ENCODE measurements at places on chromosomes 16 and 17.

- no peak for DNase-seq
Measured at GRCh38 chr16:28504707-28505404, 1.8 kb downstream of the IL27 start.

DNA sequence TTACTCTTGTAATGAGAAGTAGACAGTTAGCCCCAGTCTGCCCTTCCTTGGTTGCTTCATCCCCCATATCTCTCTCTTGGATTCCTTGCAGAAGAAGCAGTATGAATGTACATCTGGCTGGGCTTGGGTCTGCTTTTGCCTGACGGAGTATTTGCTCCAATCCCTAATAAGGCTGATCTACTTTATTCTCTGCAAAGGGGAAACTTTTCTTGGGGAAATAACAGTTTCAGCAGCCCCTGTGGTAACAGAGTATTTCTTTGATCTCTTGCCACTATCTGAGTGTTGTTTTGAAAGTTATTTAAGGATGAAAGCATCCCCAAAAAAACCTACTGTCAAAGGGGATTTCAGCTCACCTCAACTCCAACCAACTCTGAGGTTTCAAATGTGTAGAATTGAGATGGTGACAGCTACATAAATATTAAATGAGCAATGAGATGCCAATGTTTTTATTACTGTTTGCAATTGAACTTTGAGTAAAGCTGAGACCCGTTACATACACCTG is 168.9 kb upstream of the NOG start:
- no peak for DNase-seq

DNA sequence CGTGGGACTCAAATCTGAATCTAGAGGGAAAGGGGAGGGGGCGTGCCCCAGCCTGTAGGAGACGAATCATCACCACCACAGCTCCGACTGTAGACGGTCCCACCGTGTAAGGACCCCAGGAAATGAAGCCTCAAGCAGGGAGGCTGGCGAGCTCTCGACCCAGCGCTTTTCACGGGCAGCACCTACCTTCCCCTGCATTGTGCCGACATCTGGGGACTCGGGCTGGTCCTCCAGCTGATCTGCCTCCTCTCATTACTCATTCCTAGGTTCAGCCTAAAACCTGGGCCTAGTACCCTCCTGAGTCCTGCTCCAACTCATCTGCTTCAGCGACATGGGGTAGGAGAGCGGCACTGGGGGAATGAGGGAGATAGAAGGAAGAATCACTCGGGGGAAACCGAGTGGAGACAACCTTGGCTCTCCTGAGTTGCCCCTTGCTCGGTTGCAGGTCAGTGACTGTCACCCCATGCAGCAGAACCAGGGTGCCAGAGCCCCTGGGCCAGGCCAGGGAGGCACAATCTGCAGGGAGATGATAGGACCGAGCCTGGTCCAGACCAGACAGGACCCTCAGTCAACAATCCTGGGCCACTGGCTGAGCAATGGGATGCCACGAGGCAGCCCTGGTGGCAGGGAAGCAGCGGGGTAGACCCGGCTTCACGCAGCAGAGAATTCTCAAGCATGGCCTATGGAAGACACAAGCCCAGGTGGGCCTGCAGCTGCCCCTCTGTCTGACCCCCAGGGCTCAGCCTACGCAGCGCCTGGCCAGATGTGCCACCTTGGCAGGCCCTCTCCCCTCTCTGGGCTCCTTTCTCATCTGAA is 833 bp upstream of the BCAR1 start:
- DNase-seq: no peak

GRCh38 chr17:80389011-80389995 is 25.7 kb upstream of the ENDOV start:
- no peak for DNase-seq

GRCh38 chr16:24344784-24345183 is 88.6 kb downstream of the CACNG3 start:
- no peak for DNase-seq

DNA sequence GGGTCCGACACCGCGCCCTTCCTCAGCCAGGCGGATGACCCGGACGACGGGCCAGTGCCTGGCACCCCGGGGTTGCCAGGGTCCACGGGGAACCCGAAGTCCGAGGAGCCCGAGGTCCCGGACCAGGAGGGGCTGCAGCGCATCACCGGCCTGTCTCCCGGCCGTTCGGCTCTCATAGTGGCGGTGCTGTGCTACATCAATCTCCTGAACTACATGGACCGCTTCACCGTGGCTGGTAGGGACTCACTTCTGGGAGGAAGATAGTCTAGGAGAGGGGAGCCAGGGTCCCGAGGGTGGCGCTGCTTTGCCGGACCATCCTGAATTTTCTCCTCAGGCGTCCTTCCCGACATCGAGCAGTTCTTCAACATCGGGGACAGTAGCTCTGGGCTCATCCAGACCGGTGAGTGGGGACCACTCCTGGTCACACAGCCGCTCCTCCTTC is 601 bp downstream of the SPNS1 start:
- no peak for DNase-seq

GRCh38 chr16:21597561-21598030 is 1.8 kb upstream of the METTL9 start:
- DNase-seq: no peak

DNA sequence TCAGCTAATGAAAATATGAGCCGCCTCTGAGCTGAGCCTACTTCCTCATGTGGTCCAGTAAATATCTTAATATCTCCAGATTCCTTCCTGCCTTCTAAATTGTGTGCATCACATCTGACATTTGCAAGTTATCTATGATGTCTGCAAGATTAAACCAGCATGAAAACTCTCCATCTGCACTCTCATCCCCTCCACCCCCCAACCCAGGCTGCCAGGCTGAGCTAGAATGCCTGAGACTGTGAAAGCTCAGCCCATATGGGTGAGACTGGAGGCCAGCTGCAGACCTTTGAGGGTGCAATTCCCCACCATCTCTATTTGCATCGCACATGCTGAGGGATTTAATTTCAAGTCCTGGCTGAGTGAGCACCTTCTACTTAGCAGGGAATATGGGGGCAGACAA is 82.8 kb downstream of the ASIC2 start:
- DNase-seq: no peak

- DNase-seq: peak; percentile 78
Measured at GRCh38 chr16:85164838-85165516, 52.7 kb upstream of the CIBAR2 start.

DNA sequence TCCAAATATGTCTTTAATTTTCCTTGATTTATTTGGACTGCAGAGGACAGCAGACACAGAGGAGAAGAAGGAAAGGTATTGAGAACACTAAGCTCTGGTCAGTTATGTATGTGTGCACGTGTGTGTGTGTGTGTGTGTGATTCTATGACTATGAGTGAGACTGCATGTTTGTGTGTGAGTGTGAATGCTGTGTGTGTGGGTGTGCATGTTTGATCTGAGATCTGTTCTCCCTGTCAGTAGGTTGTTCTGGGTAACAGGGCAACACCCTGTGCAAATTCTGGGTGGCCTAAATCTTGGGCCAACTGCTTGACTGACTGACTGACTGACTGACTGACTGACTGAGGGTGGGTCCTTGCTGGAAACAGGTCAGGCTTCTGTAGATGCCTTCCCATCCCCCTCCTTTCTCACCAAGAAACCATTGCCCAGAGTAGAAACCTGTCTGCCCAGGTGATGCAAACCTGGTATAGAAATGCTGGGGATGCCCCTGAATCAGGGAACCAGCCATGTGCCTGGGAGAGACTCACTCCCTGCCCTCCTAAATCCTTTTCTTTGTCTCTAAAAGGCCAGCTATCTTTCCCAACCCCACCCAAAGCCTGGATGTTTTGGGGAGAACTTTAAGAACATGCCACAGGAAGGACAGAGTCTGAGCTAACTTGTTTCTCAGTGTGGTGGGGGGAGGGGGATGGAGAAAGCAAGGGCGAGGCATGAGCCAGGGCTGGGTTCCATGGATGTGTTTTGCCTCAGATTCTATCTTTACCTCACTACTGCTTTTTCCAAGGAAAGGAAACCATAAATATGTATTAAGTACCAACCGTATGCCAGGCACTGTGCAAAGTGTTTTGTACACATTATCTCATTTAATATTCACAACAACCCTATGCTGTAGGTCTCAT is 4.5 kb upstream of the NR1D1 start:
- no peak for DNase-seq

DNA sequence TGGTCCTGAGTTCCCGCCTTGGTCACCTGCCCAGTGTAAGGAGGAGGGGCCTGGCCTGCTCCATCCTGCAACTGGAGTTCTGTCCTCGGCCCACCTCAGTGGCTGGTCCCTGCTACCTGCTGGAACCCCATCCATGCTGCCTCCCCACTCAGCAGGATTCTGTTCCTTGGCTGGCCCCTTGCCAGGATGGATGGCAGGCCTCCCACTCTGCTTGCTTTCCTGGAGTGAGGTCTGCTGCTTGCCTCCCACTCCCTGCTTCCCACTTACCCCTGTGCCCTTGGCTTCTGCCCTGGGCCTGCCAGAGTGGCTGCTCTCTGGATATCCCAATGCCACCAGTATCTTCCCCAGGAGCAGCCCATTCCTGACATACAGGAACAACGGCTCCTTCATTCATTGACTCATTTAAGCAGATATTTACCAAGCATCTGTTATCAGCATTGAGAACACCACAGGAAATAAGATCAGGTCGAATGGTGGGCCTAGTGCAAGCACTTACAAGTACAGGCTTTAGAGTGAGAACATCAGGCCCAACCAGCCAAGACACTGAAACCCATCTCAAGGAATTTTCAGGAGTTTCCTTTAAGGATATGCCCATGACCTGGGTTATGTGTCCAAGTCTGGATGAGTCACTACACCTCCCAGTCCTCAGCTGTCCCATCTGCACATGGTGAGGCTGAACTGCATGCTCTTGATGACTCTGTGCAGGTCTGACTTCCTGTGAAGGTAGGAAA is 17.0 kb upstream of the RPRML start:
- DNase-seq: no peak

DNA sequence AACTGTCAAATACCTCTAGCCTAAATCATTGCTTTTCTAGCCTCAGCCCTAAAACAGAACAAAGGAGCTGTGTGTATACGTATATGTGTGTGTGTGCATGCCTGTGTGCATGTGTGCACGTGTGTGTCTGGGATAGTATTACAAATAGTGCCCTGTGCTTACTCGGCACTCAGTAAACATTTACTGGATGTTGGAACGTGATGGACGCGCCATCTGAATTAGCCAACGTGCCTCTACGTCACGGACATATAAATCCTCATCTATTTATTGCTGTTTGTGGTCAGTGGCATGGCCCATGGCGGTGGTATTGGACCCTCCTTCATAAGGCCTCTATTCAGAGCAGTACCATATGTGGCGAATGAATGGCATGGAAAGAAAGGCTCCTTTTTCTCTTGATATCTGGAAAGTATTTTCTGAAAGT is 37.5 kb downstream of the WWP2 start:
- no peak for DNase-seq

GRCh38 chr17:61325382-61326073 is 74.1 kb upstream of the TBX2 start:
- no peak for DNase-seq

- no peak for DNase-seq
Measured at GRCh38 chr17:70434536-70435490, 265.5 kb downstream of the KCNJ2 start.

GRCh38 chr16:3659251-3659650 is 4.8 kb downstream of the DNASE1 start:
- no peak for DNase-seq

DNA sequence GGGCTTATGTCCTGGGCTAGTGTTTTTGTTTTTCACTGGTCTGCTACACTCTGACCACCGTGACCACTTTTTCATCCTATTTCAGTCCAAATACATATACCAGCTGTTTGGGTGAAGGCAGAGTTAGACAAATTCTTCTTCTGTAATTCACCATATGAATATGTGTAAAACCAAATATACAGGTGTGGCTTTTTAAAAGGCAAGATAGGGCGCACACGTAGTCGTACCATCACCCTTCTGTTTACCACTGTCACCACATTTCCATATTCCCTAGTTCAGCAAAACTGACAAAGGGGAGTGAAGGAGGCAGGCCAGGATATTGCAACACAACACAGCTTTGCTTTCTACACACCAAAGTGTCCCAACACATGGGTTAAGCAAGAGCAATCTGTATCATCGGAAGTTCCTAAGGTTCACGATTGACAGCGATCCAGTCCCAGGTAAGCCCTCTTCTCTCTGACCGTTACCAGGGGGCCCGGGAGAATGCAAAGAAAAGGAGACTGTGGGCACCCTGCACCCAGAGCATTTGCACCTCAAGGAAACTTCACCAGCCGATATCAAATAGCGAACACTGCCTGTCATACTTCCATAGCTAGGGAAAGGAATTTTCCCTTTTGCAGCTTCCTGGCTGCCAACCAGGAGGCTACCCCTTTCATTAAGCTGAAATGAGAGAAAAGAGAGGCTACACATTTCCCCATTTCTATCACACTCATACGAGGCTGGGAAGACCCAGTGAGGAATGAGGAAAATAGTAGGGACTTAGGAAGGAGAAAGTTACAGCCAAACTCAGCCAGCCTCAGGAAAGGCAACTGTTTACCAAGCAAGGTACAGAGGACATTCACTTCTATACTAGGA is 23.1 kb downstream of the CREBBP start:
- DNase-seq: no peak

DNA sequence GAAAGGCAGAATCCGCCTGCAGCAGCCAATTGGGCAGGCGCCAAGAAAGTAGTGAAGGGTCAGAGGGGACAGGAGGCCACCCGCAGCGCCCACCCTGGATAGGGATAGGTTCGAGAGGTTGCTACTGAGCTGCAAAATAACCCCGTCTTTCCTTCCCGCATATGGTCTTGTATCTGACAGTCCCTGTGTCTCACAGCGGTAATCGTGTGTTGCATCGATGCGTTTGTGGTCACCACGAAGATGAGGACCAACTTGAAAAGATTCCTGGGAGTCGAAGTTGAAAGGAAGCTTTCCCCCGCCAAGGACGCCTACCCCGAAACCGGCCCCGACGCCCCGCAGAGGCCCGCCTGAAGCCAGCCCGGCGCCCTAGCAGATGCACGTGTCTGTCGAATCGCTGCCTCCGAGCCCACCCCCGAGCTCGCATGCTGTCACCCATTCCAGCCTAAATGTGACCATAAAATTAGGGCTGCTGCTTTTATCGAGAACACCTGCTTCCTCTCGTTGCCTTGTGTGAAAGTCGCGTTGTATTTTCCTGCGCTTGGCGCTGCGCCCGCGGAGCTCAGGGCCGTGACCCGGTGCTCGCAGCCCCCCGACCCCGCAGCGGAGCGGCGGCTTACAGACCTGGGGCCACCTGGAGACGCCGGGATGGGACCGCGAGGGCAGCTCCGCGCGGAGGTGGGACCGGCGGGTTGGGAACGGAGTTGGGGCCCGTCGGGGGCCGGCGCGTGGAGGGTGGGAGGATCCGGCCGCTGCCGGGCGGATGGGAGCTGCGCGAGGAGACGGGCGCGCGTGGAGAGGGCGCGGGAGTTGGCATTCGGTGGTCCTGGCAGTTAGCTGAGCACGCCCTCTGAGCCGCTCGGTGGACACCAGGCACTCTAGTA is at the start of gene CMTM2:
Gene CMTM2, plus strand, starts transcription at position 813 of the 881 bp plus-strand sequence. CDS start 145 bp downstream, outside the sequence.
- DNase-seq: no peak

GRCh38 chr17:36849871-36850348 is 87.4 kb upstream of the LHX1 start:
- DNase-seq: no peak

Measured in ascending aorta (tissue), 2 donors.